Cortex of kidney (tissue), 1 donor: ENCODE measurements at places on chromosomes 6 and 20.

DNA sequence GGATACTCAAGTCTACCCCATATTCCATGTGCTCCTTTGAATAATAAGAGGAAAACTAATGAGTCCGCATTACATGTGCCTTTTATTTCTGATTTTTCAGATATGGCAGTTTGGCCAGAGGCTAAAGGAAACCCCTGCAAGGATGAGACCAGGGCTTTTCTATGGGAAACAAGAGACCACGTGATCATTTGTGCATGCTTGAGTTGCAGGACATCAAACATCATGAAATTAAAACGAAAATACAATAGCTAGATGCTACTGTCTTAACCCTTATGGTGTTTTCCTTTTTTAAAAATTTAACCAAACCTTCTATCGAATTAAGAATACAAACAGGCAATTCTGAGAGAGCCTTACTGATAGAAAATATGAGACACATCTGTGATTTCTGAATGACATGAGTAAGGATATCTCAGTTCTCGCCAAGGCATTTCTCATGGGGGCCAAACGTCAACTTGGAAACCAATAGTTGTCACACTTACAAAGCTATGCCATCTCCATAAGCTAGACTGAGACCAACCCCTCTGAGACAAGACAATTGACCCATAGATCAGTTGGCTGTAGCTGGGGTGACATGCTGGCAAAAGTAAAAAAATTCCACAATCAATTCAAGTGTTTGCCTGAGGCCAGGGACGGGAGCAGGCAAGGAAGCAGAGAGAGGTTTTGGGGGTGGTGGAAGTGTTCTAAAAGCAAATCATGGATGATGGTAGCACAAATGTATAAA, 52.8 kb downstream of the RIPOR2 start:
- DNase-seq, result no peak

DNA sequence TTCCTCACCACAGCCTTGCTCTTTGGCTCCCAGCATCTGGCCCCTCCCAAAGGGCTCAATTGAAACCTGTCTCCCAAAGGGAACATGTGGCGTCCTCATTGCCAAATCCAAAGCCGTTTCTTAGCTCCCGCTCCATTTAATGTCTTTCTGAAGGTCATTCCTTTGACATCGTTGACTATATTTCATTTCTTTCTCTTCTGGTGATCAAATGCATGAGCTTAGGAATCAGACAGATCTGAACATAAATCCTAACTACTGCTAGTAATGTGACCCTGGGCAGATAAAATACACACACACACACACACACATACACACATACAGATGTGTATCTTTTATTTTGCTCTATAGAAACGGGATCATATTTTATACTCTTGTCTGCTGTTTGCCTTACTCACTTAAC, 964.7 kb upstream of the FLRT3 start:
- no peak for DNase-seq

- no peak for DNase-seq
Observed at GRCh38 chr6:82881519-82881918, 184.1 kb downstream of the UBE3D start.

- no peak for DNase-seq
Observed at GRCh38 chr6:56759521-56759920, 116.8 kb upstream of the DST start.

DNA sequence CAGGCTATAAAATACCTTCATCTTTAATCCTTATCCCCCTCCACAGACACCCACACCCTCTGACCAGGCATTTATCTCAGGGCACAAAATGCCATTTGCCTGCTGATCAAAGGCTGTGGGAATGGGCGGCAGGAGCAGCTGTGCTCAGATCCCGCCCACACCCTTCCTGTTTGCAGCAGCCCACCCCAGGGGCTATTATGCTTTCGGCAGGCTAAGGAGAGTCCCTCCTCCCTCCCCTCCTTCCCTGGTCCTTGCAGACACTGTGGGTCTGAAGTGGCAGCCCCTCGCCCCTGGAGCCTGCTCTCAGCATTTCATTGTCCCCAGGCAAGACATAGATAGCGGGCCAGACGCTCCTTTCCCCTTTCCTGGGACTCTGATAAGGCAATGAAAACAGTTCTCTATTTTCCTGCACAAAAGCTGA, 220.8 kb upstream of the HEY2 start:
- DNase-seq, result no peak

GRCh38 chr6:136250686-136251008, 536 bp upstream of the MTFR2 start:
- DNase-seq, result no peak

DNA sequence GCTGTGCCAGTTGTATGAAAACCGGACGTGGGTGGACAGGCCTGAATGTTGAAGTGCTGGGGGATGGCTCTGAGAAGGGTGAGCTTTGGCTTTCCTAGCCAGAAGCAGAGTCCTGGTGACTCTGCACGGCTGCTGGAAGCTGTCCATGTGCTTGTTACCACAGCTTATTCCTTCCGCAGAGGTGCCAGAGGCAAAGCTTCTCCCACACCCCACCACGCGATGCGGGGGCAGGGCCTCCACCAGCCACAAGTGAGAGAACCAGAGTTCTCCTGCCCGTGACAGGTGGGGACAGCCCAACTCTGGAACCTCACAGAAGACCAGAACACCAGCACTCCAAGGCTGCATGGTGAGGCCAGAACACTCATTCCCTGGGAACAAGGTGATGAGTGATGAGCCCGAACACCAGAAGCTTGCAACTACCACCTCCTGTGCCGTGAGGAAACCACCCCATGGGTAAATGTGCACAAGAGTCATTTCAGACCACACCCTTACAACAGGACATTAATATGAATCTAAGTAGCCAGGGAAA, 36.7 kb downstream of the JAG1 start:
- DNase-seq, result no peak

DNA sequence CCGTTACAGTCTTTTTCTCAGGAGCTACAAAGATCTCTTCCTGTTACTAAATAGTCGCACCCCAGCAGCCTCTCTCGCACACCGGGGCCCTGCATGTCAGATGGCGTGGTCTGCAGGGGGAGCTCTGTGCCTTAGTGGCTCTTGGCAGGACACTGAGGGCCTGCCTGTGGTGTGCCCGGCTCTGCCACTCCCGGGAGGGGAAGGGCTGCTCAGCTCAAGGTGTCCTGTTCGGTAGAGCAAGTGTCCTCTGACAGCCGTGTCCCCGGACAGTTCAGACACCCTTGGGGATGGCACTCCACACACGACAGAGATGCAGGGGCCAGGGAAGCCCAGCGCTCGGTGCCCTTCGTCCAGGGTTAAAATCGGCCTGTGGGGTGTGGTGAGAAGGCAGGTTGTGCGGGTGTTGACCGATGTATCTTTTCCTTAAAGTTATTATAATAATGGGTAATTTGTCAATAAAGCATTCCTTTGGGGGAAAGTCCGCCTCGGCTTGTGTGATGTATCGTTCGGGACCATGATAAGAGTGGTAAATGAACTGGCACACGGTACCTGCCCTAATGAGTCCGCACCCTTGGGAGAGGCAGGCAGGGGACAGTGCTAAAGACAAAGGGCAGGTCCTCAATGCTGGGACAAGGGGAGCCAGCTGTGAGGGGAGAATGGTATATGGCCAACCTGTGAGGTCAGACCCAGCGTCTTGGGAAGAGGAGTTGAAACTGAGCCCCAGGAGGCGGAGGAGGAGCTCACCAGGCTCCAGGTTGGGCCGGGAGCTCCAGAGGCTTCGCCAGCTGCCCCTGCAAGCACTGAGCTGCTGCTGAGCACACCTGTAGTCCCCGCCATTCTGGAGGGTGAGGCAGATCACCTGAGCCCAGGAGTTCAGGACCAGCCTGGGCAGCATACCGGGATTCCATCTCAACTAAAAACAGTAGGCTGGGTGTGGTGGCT, 3.6 kb upstream of the DNAJC5 start:
- no peak for DNase-seq

- DNase-seq, result no peak
Observed at GRCh38 chr6:17417817-17418216, 24.4 kb downstream of the CAP2 start.

DNA sequence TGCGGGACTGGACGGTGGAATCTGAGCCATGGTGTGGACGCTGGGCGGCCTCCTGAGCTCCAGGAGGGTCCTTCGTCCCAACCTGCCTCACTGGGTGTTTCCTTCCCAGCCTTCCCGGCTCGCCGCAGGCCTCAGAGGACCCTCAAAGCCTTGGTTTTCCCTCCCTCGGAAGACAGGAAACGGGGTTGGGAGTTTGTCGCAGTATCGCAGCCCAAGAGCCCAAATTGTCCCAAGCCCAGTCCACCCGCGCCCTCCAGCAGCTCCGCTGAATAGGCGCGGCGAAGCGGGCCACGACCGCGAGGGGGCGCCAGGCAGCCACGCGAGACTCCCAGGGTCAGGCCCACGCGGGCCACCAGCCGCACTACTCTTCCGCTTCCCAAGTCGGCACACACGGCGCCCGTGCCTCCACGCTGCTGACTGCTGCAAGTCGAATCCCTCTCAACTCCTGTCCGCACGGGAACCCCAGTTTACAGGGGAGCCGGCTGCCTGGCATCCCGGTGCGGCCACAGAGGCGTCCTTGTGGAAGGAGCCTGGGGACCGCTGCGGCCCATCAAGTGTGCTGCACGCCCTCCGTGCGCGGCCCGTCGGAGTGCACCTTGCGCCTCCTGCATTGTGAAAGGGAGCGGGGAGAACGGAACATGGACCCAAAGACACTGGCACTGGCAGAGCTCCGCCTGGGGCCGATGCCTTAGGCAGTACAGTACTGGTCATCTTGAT, 40.4 kb upstream of the HMGA1 start:
- DNase-seq, result no peak

- DNase-seq, result no peak
Observed at GRCh38 chr6:100281471-100281901, 183.2 kb downstream of the SIM1 start.

GRCh38 chr6:122817358-122817757, 28.3 kb downstream of the SMPDL3A start:
- no peak for DNase-seq

- no peak for DNase-seq
Observed at GRCh38 chr6:37971711-37972390, 152.3 kb downstream of the ZFAND3 start.

GRCh38 chr6:82484001-82484400, 120.4 kb downstream of the TPBG start:
- no peak for DNase-seq

GRCh38 chr20:24022621-24023180, 34.1 kb upstream of the GGTLC1 start:
- DNase-seq, result no peak

DNA sequence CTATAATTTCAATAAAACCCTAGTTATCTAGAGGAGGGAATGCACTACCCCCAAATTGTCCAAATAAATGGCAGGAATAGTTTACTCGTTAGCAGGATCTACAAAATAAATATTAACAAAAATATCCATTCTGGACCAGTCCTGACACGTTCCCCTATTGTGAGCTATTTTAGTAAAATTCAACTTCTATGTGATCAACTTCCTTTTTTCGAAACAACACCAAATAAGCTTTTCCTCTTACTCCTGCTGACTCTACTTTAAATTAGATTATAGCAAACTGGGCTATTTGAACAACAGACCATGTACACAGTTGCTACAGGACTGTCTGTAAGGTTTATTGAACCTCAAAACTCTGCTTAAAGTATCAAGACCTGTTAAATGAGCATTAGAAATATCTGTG, 154.3 kb downstream of the IPCEF1 start:
- no peak for DNase-seq

DNA sequence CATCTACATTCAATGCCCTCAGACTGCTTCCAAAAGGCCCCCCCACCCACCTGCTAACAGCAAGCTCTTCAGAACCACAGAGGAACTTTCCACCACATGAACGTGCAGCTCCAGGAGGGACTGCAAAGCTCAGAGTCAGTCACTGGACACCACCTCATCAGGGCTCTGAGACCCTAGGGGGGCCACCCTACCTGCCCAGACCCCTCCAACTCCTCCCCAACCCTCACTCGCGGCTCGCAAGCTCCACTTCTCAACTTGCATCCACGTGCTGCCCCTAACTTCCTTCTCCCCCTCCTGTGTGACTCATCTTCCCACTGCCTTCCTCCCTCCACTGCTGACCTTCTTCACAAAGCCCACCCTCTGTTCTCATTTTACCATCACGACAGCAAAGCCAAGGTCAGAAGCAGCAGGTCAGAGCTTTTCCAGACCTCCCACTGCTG, 6.5 kb downstream of the MBOAT1 start:
- no peak for DNase-seq

DNA sequence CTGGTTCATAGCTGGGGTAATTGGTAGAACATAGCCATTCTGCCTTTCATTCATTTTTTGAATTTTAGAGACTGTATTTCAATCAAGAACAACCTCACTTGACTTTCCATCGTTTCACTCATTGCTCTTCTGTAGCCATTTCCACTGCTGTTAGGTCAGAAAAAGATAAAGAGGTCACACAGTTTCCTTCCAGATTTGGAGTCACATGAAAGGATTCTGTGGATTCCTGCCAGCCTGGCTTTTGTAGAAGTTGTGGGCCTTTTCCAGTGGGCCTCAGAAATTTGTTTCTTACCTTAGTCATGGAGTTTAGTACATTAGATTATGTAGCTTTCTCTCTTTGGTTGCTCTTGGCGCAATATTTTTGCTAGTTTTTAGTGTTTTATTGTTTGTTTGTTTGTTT, 157.8 kb downstream of the SASH1 start:
- no peak for DNase-seq

GRCh38 chr6:34225551-34225950, 11.1 kb upstream of the HMGA1 start:
- DNase-seq, result no peak

GRCh38 chr6:34391786-34392496, 528 bp downstream of the NUDT3 start:
- DNase-seq, result no peak

DNA sequence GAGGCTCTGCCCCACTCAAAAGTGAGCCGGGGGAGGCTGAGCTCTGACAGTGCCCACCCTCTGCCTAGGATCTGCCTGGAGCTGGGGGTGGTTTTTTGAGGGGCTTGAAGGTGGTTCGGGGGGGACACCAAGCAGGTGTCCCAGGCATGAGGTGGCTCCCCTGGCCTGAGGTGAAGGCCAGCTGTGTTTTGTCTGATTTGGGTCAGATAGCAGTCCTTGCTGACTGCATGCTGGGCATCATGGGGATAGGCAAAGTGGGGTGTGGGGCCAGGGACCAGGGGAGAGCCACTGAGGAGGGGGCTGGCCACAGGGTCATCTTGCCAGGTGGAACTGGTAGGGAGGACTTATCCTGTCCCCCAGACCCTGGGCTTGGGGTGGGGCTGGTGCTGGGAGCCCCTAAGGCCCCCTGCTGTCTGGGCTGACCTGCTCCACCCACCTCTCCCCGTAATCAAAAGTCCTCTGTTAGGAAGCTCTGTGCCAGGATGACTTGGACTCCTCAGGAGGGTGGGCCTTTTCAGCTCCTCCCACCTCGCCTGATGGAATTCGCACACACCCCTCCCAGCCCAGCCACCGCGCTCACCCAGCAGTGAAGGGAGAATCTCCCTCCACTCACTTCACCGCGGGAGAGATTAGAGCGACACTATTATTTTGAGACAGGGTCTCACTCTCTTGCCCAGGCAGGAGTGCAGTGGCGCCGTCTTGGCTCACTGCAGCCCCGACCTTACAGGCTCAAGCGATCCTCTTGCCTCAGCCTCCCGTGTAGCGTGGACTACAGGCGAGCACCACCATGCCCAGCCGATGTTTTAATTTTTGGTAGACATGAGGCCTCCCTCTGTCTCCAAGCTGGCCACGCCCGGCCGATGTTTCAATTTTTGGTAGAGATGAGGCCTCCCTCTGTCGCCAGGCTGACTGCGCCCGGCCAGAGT, 1.5 kb upstream of the COL9A3 start:
- no peak for DNase-seq
